Activated naive CD8-positive, alpha-beta T cell treated with anti-CD3 and anti-CD28 coated beads, Interleukin-2, amount 10 ng/mL, durations not matched to agents 7 days and 5 days (primary cell): ENCODE measurements at places on chromosomes 2 and 18.

DNA sequence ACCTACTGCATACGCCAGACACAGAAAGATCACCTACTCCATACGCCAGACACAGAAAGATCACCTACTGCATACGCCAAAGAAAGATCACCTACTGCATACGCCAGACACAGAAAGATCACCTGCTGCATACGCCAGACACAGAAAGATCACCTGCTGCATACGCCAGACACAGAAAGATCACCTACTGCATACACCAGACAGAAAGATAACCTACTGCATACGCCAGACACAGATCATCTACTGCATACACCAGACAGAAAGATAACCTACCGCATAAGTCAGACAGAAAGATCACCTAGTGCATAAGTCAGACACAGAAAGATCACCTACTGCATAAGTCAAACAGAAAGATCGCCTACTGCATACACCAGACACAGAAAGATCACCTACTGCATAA lies 25.8 kb downstream of the COA5 start:
- DNase-seq = no peak

- no peak for DNase-seq
Observed at GRCh38 chr2:80748592-80748991, 444.0 kb upstream of the LRRTM1 start.

- no peak for DNase-seq
Observed at GRCh38 chr2:234341306-234341985, 155.4 kb downstream of the ARL4C start.

GRCh38 chr2:128594953-128595677 lies 276.4 kb upstream of the HS6ST1 start:
- no peak for DNase-seq

DNA sequence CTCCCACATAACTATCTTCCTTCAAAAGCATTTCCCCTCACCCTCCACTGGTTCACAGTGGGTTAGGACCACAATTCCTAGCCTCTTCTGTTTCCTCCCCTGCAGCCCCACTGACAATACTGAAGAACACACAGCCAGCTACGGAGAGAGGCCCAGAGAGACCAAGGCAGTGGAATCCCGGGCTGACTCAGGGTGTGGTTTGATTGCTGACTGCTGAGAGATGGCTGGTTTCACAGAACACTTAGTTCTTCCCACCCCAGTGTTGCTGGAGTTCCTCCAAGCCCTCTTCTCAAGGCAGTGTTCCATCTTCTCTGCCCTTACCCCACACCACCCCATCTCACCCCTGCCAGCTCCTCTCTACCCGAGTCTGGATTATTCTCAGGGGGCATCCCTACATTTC lies 43.3 kb upstream of the ZFP36L2 start:
- DNase-seq = no peak

- DNase-seq = no peak
Observed at GRCh38 chr18:61295153-61295552, 38.1 kb upstream of the CDH20 start.

- DNase-seq = no peak
Observed at GRCh38 chr2:221569425-221569845, 2.7 kb downstream of the EPHA4 start.

DNA sequence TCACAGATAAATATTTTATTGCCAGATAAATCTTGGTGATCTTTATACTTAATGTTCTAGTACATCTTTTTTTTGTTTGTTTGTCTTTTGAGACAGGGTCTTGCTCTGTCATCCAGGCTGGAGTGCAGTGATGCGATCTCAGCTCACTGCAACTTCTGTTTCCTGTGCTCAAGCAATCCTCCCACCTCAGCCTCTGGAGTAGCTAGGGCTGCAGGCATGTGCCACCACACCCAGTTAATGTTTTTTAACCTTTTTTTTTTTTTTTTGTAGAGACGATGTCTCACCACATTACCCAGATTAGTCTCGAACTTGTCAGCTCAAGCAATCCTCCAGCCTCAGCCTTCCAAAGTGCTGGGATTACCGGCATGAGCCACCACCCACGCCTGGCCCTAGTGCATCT lies 9.1 kb upstream of the C1GALT1C1L start:
- no peak for DNase-seq

DNA sequence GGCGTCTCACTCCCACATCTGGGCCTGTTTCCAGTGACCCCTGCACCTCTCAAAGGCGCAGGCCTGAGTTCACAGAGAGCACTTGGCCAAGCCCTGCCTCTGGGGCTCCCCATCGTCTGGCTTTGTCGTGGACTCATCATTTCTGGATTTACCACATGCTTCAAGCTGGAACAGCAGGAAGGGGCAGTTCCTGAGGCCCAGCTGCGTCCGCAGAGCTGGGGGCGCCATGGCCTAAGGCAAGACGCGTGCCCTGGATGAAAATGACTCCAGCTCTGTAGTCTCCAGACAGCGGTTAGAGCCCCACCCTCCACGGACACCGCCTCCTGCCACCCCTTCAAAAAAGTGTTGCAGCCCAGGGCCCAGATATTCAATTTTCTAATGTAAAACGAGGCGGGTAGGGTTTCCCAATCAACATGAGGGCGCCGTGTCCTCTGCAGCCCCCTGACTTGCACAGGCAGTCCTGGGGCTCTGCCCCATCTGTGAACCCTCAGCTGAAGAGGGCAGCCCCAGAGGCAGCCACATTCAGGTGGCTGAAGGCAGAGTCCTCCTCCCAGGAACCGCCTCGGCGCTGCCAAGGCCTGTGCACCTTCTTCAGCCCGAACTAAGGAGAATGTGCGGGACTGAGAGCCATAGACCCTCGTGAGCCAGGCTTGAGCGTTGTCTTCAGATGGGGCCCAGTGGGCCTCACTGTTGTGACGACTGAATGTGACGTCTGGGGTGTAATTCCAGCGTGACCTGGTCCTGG lies 85.5 kb downstream of the NFATC1 start:
- no peak for DNase-seq

GRCh38 chr2:139217641-139218040 lies 437.5 kb upstream of the NXPH2 start:
- no peak for DNase-seq

GRCh38 chr18:23209031-23209430 lies 73.7 kb downstream of the CABLES1 start:
- no peak for DNase-seq

GRCh38 chr2:122136056-122136455 lies 380.6 kb downstream of the TSN start:
- DNase-seq = no peak

DNA sequence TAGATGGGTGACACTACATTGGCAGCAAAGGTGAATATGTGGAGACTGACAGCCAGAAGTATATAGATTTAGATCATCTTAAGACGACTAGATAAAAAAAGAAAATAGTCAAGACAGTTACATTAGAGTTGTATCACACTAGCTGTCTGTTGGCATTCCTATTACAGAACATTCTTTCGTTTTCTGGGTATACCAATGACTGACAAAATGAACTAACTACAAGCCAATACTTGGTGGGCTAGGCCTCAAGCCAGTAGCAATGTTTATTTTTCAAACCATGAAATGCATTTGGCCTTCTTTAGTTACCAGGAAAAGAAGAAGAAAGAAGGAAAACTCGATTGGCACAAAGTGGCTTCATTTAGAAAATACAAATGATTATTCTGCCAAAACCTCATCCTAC lies 944.9 kb upstream of the ZEB2 start:
- no peak for DNase-seq

DNA sequence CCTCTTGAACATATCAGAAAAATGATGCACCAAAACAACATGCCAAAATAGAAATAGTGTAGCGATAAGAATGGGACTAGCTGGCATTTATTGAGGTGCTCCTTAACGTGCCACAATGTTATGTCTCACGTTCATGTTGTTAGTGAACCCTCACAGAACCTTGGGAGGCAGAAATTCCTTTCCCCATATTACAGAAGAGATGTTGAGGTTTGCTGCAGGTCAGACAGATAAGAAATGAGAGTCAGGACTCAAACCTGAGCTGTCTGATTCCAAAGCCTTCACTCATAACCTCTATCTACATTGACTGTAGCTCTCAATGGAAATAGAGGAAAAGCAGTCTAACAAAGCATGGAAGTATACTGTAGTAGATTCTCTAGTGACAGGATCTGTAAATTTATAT lies 163.3 kb upstream of the STK17B start:
- DNase-seq = no peak
